CD4-positive, alpha-beta T cell treated with Interleukin-15 for 4 hours (primary cell): ENCODE measurements at places on chromosomes 7 and 10.

GRCh38 chr10:16845248-16845647 is 28.0 kb upstream of the RSU1 start:
- no peak for DNase-seq

DNA sequence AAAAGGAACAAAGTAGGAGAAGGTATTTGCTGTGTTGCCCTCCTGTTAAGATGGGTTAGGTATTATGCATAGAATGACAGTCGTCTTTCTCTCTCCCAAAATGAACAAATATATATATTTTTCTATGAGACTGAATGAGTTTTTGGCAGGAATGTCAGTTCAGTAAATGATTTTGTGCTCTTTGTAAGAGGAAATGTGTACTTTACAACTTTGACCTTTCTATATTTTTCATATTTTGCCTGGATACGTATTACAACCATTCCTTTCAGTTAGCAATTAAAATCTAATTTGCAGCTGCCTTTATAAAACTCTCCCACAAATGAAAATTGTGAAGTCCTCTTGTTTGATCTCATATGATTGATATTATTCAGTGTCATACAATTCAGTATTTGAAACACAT is 336.6 kb upstream of the MEOX2 start:
- no peak for DNase-seq

DNA sequence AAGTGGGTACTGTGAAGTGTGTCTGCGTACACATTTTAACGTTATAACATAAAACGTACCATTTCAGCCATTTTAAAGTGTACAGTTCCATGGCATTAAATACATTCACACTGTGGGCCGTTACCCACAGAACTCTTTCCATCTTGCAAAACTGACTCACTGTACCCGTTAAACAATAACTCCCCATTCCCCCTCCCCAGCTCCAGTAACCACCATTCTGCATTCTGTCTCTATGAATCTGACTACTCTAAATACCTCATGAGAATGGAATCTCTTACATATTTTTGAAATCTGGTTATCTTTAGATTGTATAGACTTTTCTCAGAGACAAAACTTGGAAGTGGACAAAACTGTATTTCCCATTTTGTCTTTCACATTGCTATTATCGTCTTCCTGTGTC is 9.3 kb downstream of the ARL3 start:
- DNase-seq: no peak

DNA sequence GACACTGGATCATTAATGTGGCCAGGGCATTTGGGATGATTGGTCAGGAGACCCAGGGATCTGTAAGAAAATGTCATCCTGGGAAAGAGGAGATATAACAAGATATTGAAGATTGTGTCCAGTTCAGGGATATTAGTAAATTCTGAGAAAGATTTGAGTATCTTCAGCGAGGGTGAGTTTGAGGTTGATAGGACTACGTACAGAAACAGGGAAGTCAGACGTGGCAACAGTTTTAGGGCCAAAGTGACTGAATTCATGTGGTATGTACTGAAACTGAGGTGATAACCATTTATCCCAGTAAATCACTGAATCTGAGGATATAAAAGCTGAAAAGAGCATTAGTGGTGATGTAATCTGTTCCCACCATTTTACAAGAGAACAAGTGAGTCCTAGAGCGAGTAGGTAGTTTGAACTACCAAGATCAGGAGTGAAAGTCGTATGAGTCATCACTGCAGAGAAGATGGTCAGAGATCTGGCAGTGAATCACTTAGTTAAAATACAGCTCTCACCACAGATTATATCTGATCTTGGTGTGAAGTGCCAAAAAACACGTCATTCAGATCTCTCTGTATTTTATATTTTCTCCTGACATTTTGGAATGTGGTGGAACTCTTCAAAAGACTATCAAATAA is 220.5 kb downstream of the CDK14 start:
- DNase-seq: no peak

GRCh38 chr7:21916176-21916575 is 29.5 kb downstream of the CDCA7L start:
- DNase-seq: no peak

DNA sequence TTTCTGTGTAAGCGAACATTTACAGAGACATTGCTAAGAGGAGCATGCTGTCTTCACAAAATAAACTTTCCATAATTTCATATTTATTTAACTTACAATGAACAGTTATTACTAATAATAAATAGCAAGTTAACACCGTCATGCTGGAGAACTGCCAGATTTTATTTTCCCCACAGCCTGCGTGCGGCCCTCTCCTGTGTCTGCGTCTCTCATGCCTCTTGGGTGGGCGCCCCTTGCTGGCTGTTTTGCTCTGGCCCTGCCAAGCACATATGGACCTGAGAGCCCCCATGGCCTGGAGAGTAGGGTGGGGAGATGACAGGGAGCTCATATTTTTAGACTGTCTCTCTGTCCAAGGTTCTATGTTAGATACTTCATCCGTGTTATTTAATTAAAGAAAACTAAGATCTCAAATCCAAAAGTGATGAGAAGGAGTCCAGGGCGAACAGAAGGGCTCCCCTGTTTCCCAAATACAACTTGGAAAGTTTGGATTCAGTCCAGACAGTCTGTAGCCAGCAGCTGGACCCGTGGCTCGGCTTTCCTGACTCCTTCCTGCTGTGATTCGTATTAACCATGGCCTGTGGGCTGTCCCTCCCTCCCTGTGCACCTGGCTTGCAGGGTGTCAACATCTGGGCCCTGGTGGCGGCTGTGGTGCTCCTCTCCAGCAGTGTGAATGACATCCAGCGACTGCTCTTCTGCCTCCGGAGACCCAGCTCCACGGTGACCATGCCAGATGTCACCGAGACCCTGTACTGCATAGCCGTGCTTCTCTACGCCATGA is 20.5 kb downstream of the FBH1 start:
- DNase-seq: no peak

GRCh38 chr10:106785528-106785927 is 379.0 kb downstream of the SORCS1 start:
- no peak for DNase-seq

- no peak for DNase-seq
Measured at GRCh38 chr7:135975166-135975565, 2.0 kb downstream of the MTPN start.

- no peak for DNase-seq
Measured at GRCh38 chr10:120392245-120392644, 64.8 kb upstream of the PLPP4 start.

GRCh38 chr7:49432254-49432653 is 341.2 kb upstream of the VWC2 start:
- DNase-seq: no peak

- DNase-seq: no peak
Measured at GRCh38 chr10:58574058-58574457, 61.4 kb downstream of the BICC1 start.

GRCh38 chr10:16271571-16271970 is 165.2 kb upstream of the PTER start:
- DNase-seq: no peak
